ENCODE measurements at places on chromosomes 7 and 10.

DNA sequence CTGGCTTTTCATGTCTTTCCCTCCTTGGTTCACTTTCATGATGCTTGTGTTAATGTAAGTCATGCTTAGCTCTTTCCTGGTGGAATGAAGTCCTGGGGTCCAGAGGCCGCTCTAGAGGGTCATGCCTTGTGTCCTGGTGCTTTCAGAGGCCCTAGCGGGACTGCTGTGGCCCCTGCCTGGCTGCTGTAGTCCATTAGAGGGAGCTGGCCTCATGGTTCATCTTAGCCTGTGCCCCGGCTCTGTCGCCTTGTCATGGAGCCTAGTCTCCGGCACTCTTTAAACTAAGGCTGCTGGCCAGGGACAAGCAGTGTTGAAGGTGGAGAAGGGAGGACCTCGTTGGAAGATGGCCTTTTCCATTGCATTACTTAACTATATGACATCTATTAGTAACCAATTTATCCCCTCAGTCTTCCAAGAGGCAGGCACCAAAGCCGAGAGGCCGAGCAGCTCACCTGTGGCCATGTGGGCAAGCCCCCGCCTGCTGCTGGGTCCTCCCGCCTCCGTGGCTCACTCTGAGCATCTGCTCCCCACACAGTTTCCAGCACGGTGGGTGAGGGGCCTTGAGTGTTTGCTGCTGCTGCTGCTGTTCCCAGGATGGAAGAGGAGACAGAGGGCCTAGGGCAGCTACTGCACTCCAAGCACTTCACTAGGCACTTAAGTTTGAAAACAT is 5.0 kb upstream of the NDUFB2 start:
- no peak for DNase-seq

DNA sequence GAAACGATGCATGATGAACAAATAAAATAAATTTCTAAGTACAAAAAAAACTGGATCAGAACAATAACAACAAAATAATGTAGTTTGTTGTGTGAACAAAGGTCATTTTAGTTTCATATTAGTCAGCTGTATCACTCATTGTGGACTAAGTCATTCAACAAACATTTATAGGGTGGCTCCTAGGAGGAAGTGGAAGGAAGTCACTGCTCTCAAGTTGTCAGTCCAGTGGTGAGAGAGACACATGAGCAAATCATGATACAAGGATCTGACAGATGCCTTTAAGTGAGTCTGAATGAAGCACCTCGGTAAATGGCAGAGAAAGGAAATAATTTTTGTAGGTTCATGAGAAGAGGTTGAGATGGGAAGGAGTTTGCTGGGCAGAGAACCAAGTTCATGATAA is 56.8 kb downstream of the EPDR1 start:
- no peak for DNase-seq

DNA sequence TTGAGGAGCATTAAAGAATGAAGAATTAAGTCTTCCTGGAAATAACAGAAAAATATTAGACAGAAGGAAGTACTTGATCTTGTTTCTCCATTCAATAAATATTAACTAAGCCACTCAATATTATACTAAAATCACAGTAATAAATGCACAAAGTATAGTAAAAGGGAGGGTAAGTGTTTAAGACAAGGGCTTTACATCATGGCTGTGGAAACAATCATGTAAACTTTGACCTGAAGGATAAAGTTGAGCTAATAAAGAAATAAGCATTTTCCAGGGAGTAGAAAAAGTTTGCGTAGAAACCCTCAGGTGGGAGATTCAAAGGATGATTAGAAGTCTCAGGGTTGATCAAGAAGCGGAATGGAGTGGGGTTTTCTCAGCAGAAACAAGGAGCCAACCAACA is 78.2 kb downstream of the SEMA3C start:
- no peak for DNase-seq

DNA sequence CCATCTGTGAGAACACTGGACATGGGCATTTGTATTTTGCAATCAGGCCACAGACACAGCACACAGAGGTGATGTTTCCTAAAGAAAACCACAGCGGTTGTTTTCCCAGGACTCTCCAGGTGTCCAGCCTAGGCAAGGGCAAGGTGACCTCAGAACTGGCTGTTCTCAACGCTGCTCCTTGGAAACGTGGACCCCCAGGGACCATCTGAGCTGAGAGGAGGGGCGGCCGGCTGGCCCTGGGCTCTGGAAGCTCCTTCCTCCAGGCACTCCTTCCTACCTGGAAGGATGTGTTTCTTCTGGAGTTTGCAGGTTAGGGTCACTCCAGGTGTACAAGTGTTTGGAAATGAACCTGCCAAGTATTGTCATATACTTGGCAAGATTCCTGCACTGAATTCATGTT is 103.1 kb downstream of the ADARB2 start:
- no peak for DNase-seq

GRCh38 chr7:44914992-44915607 is 29.8 kb upstream of the PURB start:
- no peak for DNase-seq

DNA sequence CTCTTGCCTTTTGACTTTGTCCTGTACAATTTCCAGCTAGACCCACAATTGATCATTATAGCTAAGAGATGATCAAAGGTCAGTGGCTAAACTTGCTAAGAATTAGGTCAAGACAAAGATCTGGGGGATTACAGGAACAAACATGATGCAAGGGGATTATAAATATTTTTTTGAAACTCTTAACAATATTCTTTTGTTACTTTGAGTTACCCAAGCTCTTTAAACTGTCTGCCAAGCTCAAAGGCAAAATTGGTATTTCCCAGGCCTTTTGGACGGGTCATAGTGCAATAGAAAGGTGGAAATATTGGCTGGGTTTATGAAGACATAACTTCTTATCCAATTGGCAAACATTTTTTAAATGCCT is 23.4 kb downstream of the TBXAS1 start:
- DNase-seq = no peak

DNA sequence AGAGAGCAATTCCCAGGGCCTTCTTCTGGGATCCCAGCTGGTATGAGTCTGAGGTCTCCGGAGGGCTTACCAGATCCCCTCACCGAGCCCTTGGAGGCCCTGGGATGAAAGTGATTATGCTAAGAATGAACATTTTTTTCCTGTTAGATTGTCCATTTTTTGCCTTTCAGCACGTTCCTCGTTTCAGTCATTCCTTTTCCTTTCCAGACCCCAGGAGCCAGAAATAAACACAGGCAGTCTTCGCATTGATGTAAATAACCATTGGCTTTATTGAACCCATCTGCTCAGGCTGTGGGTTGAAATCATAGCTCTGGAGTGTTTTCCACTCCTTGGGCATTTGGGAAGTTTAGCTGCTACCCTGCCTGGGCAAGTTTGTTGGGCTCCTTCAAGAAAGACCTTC is 320.9 kb upstream of the AUTS2 start:
- DNase-seq = no peak

- no peak for DNase-seq
Observed at GRCh38 chr7:39324139-39324760, 242.0 kb upstream of the YAE1 start.

DNA sequence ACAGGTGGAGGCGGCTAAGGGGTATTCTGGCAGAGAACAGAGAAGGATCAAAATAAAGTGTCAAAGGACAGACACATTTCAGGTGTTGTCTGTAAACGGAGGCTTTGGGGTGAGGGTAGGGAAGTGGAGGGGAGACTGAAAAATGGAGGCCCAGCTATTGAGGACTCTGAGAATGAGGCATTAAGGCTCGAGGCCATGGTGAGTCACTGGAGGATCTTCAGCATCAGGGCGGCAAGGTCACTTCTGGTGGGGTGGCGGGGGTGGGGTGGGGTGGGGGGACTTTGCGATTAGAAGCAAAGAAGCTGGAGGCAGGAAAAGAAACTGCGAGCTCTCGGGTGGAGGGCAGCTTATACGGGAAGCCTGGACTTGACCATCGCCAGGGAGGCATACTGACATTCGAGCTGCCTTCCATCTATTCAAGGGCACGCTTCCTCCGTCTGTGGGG is 58.4 kb upstream of the PCGF5 start:
- DNase-seq = no peak

DNA sequence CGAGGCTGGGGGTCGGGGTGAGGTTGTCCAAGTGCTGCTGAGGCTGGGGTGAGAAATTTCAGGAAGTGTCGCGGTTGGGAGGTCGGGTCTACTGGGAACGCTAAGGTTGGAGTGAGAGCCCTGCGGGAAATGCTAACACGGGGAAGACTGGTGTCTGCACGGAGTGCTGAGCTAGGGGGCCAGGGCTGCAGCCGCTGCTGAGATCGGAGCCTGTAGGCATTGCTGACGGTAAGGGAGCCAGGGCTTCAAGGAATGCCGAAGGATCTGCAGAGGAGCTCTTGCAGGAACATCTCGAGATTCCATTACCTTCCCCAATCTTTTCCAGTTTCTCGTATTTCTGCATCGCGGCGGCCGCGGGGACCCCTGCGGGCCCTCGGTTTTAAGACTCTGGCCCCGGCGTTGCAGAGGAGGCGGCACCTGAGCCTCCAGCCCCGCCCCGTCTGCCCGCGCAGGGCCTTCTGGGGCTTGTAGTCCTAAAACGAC is at the start of gene CDK5:
Gene CDK5, minus strand, starts transcription at position 392 of the 483 bp plus-strand sequence. Its CDS starts 49 bp downstream, at position 343.
- no peak for DNase-seq

GRCh38 chr10:24885551-24886289 is 66.7 kb downstream of the PRTFDC1 start:
- DNase-seq = no peak

GRCh38 chr7:19663816-19664462 is 44.9 kb downstream of the POLR1F start:
- DNase-seq = no peak

- no peak for DNase-seq
Observed at GRCh38 chr10:91090761-91091529, 129.5 kb upstream of the PCGF5 start.

DNA sequence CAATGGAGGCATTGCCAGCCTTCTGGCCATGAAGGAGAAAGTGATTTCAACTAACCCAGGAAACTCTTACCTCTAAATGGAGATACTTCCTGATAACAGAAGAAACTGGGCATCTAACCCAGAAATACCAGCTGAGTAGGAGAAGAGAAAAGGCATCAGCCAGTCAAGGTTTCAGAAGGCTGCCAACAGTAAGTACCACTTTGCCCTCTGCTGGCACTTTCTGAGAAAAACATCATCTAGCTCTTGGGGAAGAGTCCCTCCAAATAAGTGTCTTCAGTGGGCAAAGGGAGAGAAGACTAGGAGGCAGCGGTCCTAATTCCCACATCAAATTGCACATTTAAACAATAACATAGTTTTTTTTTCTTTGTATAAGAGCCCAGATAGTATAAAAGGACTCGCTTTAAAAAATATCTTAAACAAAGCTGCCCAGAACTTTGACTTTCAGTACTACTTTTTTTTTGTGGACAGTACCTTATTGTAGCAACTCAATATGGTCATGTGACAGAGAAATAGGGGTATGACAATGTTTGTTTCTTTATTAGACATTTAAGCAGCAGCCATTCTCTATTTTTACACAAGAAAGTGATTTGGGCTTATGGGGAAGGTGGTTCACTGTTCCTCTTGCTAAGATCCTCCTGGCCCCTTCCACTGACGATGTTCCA is 157.3 kb downstream of the CTTNBP2 start:
- DNase-seq = peak; percentile 83

- no peak for DNase-seq
Observed at GRCh38 chr10:46220872-46221538, 65.8 kb upstream of the ANTXRL start.

- DNase-seq = peak; percentile 25
Observed at GRCh38 chr7:151838861-151839381, 38.0 kb downstream of the PRKAG2 start.

DNA sequence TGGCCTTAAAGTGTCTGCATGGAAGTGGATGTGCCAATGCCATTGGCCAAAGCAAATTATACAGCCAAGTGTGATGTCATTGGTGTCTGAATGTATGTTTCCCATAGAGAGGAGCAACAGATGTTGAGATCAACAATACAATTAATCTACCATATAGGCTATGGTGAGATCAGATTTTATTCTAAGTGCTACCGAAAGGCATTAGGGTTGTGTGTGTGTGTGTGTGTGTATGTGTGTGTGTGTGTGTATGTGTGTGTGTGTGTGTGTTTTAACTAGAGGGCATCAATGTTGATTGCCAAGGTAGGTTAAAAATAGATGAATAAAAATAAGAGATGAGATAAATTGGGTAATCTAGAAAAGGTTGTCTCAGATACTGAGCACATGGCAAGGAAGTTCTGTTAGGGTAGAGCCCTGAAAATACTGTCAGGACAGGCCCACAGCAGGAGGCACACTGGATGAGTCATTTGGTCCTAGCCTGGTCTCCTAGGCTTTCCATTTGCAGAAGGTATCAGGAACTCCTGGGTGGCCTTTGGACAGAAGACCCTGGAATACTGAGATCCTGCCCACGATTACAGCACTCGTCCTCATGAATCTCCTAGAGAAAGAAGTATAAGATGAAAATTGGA is 446.0 kb upstream of the PODXL start:
- DNase-seq = no peak

- DNase-seq = no peak
Observed at GRCh38 chr7:131203291-131203976, 124.2 kb upstream of the MKLN1 start.

DNA sequence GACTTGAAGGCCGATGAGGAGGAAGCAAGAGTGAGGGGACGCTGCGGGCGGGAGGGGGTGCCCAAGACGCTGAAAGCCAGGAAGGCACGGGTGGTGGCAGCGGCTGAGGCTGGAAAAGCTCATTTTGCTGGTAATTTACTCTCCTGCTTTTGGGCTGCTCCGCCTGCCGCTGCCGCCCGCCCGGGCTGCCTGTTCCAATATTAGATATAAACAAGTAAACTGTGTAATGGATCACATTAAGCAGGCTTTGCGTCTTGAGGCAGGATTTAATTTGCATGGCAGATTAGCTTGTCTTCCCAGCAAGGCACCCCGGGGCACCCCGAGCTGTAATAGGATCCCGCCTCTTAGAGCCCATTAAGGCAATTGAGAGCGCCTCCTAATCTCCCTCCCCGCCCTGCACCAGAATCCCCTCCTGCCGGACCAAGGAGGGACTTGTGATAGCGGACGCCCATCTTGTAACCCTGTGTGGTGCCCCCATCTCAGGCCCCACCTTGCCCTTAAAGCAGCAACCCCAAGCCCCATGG is 46.1 kb upstream of the SLF2 start:
- no peak for DNase-seq

- DNase-seq = no peak
Observed at GRCh38 chr10:131656009-131656408, 244.8 kb upstream of the PPP2R2D start.

DNA sequence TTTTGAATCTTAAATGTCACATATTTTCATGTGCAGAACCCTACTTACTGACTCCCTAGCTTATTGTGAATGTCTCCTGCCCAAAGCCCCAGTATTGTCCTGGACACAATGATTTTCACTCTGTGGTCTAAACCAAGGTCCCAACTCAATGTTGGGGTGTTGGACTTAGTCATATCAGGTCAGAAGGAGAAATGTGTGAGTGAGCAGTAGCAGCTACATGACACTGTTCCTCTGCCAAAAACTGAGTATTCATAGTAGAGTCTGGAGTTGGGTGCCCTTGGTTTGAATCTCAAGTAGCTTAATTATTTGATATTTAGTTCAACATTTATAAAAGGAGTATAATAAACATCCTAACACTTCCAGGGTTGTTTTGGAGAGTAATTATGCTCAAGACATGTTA is 141.0 kb downstream of the CHRM2 start:
- no peak for DNase-seq

DNA sequence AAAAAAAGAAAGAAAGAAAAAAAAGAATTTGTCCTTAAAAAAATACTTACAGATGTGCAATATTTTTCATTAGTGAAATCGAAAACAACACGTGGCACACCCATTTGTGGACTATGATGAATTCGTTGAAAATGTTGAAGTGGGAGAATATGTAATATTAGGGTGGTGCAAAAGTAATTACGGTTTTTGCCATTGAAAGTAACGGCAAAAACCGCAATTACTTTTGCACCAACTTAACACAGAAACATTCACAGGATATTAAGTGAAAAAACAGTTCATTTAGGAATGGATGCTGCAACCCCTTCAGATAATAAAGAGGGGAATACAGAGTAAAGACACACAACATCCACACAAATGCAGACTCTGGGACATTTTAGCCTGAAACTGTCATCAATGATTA is 96.0 kb downstream of the CALN1 start:
- DNase-seq = no peak

Measured in midbrain (tissue), 1 donor.